ENCODE measurements at places on chromosomes 12 and 14.

DNA sequence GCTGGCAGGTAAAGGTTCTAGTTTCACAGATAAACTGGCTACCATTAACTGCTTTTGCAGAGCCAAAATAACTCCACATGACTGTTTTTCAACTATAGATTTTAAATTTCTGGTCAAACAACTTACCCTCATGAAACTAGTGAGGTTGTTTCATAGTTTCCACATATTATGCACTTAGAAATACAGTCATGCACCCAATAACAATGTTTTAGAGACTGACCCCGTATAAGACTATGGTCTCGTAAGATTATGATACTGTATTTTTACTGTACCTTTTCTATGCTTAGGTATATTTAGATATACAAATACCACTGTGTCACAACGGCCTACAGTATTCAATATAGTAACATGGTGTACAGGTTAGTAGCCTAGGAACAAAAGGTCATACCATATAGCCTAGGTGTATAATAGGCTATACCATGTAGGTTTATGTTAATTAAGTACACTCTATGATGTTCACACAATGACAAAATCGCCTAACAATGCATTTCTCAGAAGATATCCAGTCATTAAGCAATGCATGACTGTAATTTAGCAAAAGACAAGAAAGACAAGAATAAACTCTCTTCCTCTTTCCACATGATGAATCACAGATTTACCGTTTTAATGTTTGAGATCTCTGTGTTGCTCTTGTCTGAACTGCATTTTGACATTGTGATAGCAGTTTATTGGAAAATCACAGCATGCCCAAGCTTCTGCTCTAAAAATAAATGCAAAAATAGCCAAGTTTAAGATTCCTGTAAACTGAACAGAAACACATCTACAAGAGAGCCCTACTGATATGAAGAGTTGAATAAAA, 17.1 kb downstream of the DICER1 start:
- no peak for DNase-seq

- DNase-seq = no peak
These were observed 2.4 kb downstream of the AGAP2 start for GRCh38 chr12:57735952-57736740.

GRCh38 chr12:102462795-102463465, 17.4 kb downstream of the IGF1 start:
- DNase-seq = no peak

- DNase-seq = no peak
These were observed 25.6 kb downstream of the DERA start for GRCh38 chr12:15936751-15937150.

DNA sequence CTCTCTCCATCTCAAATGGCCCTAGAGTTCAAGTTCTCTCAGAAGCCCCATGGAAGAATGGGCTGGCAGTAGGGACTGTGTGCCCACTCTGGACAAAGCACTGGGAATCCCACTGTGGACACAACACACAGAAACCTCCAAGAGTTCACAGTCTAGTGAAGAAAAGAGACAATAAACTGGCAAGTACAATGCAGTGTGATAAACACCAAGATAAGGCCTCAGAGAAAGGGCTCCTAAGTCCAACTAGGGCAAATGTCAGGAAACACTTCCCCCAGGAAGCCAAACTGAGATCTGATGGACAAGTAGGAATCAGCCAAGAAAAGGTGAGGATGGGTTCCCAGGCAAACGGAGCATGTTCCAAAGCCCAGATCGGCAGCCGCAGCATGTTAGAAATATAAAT, 5.4 kb downstream of the VSIG10 start:
- no peak for DNase-seq
